Type B pancreatic cell (in vitro differentiated cells): ENCODE measurements at places on chromosomes 5 and 9.

GRCh38 chr9:115998666-115999065, 154.9 kb upstream of the PAPPA start:
- no peak overlapping the region for H3K27ac ChIP-seq
- no peak overlapping the region for H3K4me3 ChIP-seq
- peaks cover 8% of the 10 kb centered on the region for H3K4me1 ChIP-seq
- no peak for DNase-seq
- no peaks in the 10 kb centered on the region for H3K36me3 ChIP-seq

GRCh38 chr5:1834022-1834551, 32.9 kb downstream of the NDUFS6 start:
- peaks cover 41% of the 10 kb centered on the region for H3K27me3 ChIP-seq
- no peak for DNase-seq
- peaks cover 8% of the 10 kb centered on the region for H3K4me1 ChIP-seq
- no peak overlapping the region for H3K4me3 ChIP-seq
- H3K36me3 ChIP-seq: no peaks in the 10 kb centered on the region

DNA sequence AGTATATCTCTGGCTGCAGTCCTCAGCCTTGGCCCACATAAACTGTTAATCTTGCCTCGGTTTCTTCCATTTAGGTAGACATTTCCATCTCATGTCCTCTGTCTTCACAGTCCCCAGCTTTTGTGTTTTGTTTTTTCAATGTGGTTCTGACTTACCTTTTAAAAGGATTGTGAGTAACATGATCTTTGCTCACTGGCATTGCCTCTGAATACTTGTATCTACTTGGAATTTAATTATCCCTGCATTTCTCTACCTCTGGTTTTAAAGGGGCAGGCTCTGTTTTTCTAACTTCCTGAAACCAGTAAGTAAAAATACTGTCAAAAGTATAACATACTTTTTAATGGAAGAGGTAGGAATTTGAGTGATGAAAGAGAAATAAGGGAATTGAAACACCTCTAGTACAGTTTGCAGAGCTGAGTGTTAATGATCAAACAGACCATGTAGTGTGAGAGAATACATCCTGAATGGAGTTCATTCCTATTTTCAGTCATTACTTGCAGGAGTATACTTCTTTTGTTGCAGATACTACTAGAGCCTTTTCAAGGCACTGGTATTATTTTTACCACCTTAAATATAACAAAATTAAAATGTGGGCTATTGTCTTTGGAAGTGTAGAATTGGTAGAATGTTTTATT, 62.6 kb downstream of the MTREX start:
- no peak overlapping the region for H3K27ac ChIP-seq
- no peaks in the 10 kb centered on the region for H3K27me3 ChIP-seq
- DNase-seq: no peak

DNA sequence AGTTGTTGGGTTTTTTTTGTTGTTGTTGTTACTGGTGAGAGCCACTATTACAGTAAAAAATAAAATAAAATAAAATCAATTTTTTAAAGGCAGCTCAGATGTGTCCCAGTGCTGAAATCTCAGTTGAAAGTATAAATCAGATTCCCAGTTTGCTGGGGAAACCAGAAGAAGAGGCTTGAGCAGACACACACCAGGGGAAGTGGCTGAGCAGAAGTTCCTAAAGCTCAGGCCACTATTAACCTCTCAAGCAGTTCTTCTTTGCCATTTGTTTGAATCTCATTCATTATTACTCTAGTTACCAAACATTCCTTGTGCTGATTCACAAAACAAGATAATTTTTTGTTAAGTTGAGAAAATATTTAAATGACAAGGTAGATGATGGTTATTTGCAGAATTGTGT, 70.9 kb upstream of the ZSWIM6 start:
- H3K27me3 ChIP-seq: peaks cover 5% of the 10 kb centered on the region
- DNase-seq: no peak
- H3K36me3 ChIP-seq: no peaks in the 10 kb centered on the region
- H3K4me3 ChIP-seq: no peak overlapping the region

DNA sequence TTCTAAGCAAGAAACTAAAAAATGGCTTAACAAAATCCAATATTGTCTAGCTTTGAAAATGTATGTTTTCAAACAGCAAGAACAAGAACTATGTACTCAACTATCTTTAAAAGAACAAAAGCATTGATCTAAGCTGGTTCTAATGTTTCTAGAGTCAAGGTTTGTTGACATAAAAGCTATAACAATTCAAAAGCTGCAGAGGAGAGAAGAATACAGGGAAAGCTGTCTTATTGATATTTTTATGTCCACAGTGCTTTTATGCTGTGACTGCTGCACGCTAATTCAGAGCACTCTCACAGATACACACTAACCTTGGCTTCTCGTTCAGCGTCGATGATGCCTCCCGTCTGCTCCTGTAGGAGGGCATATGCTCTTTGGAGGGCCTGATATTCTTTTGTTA, 129.5 kb upstream of the DPYSL3 start:
- H3K27ac ChIP-seq: no peak overlapping the region
- H3K4me1 ChIP-seq: no peaks in the 10 kb centered on the region
- no peak overlapping the region for H3K4me3 ChIP-seq
- no peaks in the 10 kb centered on the region for H3K27me3 ChIP-seq
- peaks cover 14% of the 10 kb centered on the region for H3K36me3 ChIP-seq

GRCh38 chr9:136684799-136685198, 2.5 kb downstream of the AGPAT2 start:
- no peaks in the 10 kb centered on the region for H3K36me3 ChIP-seq
- H3K27me3 ChIP-seq: no peaks in the 10 kb centered on the region

- no peak overlapping the region for H3K4me3 ChIP-seq
- DNase-seq: no peak
- no peaks in the 10 kb centered on the region for H3K27me3 ChIP-seq
- no peak overlapping the region for H3K27ac ChIP-seq
- H3K36me3 ChIP-seq: peaks cover 6% of the 10 kb centered on the region
- peaks cover 9% of the 10 kb centered on the region for H3K4me1 ChIP-seq
These were observed 80.0 kb upstream of the TUT7 start for GRCh38 chr9:86434039-86434726.
